ENCODE measurements at places on chromosomes 13 and 19.

DNA sequence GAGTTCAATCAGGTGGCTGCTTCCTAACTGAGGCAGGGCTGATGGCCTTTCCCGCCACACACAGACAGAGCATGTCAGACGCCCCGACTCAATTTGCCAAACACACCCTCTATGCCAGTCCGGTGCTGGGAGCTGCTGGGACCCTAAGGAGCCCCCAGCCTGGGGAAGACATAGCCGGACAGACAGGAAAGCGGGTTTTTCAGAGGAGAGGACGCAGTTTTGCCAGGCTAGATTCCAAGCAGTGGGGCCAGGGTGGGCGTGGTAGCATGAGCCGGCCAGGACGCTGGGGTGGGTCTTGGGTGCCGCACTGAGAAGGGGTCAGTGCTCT is 19.8 kb downstream of the MAST3 start:
- DNase-seq, result no peak

GRCh38 chr19:4278010-4278409 is 1.1 kb upstream of the SHD start:
- DNase-seq, result no peak

DNA sequence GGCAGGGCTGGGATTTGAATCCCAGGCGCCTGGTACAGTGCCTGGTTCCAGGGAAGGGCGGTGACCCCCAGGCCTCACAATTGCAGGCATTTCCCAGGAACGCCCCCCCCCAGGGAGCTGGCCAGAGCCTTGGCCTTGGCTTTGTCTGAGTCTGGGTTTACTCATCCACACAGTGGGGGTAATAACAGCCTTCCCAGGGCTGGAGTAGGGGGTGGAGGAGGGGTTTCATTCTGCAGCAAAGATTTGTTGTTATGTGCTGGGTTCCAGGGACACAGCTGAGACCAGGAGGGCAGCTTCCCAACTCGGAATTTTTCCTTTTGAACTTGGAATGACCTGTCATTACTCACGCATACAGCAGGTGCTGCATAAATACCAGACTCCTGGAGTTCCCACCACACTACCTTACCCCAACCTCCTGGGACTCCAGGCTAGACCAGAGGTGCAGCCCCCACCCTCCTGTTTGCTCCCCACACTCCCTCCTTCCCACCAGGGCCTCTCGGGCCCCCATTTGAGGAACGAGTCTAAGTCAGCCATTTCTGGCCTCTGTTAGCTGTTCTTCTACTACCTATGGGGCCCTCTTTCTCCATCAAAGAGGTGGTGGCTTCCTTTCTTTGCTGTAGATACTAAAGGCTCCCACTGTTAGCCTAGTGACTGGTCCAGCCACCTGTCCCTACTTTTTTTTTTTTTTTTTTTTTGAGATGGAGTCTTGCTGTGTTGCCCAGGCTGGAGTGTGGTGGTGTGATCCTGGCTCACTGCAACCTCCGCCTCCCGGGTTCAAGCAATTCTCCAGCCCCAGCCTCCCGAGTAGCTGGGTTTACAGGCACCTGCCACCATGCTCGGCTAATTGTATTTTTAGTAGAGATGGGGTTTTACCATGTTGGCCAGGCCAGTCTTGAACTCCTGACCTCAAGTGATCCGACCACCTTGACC is 1.6 kb upstream of the ADAMTS10 start:
- no peak for DNase-seq

DNA sequence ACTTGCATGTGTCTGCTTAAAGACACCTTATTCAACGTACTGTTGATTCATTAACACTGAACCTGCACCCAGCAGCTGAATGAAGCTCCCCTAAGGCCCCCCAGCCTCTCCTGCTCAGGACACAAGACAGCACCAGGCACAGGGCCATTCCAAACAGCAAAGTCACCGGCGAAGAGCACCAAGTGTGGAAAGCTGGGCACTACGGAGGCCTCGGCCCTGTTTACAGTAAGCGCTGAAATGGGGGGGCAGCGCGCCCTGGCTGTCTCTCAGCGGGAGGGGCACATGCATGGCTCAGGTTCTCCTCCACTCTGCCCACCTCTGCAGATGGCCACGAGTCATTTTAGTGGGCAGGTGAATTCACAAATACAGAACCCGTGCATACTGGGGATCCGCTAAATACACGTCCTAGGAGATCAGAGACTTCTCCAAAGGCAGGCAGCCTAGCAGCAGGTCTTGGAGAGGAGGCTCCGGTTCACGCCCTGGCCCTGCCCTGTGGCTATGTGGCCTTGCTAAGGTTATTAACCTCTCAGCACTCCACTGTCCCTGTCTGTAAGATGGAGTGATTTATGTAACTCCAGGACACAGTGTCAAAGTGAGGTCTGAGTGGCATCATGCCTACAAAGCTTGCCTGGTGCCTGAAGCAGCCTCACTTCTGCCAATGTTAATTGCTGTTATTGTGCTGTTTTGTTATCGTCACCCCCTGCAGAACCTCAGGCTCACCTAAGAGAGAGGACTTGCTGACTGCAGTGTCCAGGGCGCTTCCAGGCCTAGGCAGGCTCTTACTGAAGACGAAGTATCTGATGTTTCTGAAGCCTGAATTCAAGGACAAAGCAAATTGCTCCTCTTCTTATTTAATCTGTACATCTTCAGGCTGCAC is 207.4 kb upstream of the SOX1 start:
- DNase-seq, result no peak

DNA sequence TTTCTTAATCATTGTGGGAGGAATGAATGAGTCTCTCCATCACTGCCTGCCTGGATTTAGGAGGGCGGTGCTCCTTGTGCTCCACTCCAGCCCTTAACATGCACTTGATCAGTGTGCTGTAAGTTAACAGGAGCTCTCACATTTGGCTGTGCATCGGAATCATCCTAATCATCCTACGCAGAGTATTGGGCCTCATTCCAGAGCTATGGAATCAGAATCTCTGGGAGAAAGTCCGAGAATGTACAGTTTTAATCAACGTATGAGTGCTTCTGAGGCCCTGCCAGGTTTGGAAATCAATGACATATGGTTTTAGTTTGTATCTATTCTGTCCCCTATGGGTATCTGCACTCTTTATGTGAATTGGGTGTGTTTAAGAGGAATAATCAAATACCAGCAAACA is 34.9 kb upstream of the DCLK1 start:
- no peak for DNase-seq

DNA sequence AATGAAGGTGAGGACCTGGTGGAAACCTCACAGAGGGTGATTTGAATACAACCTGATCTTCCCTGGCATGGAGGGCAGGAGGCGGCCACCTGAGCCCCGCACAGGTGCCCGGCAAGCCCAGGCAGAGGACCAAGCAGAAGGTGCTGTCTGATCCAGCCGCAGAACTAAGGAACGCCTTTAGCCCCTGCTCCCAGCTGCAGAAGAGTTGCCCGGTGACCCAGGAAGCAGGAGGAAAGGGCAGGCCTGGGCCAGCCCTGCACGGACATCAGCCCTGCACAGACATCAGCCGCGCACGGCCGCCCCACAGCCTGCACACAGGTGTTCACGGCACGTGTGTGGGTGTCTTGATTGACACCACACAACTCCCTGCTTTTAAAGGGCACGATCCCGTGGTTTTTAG is 43.1 kb downstream of the RASA3 start:
- DNase-seq, result no peak

DNA sequence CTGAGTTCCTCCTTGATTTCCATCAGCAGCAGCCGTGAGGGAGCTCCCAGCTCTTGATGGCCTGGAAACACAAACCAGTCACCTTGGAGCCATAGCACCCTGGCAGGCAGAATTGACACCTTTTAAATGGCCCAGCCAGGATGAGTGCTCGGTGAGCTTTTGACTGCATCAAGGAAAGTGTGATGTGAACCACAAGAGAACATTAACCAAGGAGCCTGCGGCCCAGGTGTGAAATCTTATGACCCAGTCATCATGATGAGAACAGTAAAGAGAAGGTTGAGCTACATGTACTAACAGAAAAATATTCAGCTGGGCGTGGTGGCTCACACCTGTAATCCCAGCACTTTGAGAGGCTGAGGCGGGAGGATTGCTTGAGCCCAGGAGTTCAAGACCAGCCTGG is 22.8 kb downstream of the SUGP2 start:
- DNase-seq, result no peak

GRCh38 chr13:96844616-96845015 is 149.7 kb downstream of the OXGR1 start:
- no peak for DNase-seq

DNA sequence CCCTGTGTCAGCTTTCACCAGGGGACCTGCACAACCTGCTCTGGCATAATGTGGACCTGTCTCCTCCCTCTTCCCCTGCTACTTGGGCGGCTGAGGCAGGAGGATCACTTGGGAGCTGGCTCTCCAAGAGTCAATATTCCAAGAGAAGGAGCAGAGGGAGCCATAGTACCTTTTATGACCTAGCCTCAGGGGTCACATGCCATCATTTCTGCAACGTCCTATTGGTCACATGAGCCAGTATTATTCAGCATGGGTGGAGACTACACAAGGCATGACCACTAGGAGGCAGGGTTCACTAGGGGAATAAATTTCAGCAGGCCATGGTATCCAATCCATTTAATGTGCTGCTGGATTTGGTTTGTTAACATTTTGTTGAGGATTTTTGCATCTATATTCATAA is 12.0 kb upstream of the SHFL start:
- DNase-seq, result no peak

GRCh38 chr13:34258646-34259386 is 440.9 kb downstream of the RFC3 start:
- no peak for DNase-seq

- no peak for DNase-seq
These were observed 52.0 kb downstream of the MPHOSPH8 start for GRCh38 chr13:19685437-19685836.

DNA sequence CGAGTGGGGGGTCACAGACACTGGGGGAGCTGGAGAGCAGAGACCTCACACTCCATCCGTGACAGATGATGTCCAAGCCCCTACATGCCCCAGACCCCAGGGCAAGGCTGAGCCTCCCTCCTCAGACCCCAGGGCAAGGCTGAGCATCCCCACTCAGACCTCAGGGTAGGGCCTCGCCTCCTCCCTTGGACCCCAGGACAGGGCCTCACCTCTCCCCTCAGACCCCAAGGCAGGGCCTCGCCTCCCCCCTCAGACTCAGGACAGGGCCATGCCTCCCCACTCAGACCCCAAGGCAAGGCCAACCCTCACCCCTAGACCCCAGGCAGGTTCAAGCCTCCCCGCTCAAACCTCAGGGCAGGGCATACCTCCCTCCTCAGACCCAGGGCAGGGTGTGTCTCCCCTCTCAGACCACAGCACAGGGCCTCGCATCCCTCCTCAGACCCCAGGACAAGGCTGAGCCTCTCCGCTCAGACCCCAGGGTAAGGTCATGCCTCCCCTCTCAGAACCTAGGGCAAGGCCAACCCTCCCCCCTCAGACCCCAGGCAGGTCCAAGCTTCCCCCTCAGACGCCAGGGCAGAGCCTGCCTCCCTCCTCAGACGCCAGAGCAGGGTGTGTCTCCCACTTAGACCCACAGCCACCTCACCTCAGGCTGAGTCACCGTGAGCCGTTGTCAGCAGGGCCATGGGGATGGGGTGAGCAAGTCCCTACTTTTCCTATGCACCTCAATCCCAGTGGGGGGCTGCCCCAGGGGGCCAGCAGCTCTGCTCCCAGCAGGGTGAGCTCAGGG is 1.7 kb upstream of the S1PR4 start:
- no peak for DNase-seq

DNA sequence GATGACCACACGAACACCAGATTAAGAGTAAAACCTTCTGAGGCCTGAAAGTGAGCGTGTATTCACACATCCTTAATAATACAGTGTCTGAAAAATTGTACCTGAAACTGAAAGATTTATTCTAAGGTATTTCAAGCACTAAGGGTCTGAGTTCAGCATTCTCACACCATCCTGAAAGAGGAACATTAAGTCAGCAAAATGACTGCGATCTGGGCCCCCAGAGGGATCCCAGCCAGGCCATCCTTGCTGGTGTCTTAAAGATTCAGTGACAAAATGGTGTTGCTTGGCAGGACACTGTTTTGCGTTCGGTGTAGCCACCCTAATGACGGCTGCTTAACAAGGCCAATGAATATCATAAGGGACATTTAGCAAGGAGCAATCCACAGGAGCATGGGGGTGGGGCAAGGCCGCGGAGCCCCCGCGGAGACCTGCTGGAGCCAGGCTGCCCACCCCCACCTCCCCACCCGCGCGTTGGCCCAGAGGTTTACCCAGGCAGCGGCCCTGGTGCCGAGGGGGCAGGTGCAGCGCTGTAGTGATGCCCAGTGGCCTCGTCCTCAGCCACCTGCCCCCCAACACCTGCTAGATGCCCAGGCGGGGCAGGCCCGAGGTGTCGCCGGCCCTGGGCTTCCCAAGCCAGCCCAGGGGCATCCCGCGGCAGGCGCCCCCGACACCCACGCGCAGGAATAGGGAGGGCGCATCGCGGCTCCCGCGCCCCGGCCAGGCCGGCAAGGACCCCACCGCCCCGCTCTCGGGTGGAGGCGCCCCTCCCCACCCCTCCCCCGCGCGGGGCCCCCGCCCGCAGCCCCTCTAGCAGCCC is 742 bp downstream of the NALCN start:
- DNase-seq, result no peak

DNA sequence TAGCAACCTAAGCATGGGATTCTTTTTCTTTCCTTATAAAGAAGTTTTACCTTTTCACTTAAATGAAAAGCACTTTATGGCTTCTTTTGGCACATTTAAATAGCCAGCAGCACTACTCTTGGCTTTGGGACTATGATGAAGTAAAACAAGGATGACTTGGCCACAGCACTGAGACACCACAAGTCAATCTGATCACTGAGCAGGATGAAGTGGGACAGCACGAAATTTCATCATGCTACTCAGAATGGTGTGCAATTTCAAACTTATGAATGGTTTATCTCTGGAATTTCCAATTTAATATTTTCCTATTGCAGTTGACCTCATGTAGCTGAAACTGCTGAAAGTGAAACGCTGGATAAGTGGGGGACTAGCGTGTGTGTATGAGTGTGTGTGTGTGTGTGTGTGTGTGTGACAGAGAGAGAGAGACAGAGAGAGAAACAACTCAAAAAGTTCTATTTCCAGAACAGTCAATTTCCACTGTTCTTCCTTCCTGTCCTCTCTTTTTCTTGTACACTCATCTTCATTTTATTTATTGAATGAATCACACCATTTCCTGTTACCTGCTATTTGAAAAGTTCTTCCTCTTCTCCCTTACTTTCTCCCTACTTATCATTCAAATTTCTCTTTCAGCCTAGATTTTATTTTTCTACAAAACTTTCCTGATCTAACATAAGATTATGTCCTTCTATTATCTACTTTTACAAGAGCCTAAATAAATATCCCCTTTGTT is 414.2 kb upstream of the MIR17HG start:
- no peak for DNase-seq

- no peak for DNase-seq
These were observed 116.8 kb upstream of the SPATA13 start for GRCh38 chr13:24043590-24044350.

All from GM12892 (cell line).